Activated gamma-delta T cell treated with Interleukin-2 at 50 U/mL for 16 hours (primary cell): ENCODE measurements at places on chromosomes 3 and 15.

- no peak for DNase-seq
Observed at GRCh38 chr3:142657033-142657432, 60.8 kb downstream of the PLS1 start.

DNA sequence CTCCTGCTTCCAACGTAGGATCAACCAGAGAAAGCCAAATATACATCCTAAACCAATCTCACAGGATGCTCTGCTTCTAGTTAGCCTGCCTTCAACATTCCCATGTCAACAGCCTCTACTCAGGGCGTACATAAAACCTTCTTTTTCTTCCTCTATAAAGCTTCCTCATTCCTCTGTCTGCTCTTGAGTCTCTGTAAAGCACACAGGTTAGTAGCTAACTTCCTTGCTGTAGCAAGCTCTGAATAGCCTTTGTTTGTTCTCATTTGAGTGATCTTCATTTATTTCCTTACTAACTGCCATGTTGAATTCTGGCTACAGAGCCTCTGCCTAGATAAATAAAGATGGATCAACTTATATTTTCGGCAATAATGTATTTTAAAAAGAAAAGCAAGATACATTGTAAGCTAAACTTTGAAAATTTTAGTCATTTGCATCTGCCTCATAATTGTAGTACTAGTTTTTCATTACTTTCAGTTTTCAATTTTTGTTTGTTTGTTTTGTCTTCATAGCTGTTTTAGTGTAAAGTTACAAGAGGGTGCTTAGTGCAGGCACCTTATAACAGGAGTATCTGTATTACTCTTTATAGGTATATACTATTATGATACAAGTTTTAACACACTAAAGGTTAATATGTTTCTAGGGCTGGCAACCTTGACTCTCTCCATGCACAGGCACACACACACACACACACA lies 498.2 kb downstream of the PYDC2 start:
- no peak for DNase-seq

DNA sequence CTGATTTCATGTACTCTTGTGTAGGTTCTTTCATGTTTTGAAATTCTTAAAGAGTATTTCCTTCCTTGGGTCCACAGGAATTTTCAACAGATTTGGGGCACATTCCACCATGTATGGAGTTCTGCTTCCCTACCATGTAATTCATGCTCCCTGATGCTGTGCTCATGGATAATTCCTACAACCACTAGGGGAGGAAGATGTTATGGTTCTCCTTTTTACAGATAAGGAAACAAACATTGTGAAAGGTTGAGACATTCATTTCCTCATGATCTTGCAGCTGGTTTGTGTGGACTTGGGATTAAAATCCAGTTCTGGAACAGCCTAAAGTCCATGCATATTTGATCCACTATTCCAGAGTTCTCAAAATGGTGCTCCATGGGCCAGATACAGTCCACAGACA lies 174.9 kb upstream of the FRMD4B start:
- DNase-seq: no peak

DNA sequence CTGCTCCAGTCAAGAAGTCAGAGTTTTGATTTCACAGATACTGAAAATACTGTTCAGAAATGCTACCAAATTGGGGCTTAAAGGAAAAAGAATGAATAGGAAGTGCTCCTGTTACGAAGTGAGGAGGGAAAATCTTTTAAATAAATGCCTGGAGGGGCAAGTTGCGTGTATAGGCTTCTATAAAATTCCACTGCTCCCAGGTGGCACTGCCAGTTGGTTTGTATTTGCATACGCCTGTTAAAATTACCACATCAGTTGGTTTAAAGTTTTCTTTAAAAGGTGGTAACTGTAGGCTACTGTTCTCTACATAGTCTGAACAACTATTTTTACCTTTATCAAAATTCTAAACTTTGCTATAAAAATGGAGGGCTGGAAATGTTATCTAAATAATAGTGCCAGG lies 123.5 kb downstream of the DLG1 start:
- no peak for DNase-seq

GRCh38 chr3:120350401-120350941 lies 1.3 kb upstream of the LRRC58 start:
- no peak for DNase-seq

- DNase-seq: no peak
Observed at GRCh38 chr3:31772272-31772671, 208.8 kb downstream of the OSBPL10 start.

- DNase-seq: no peak
Observed at GRCh38 chr3:128863560-128863959, 15.9 kb upstream of the ACAD9 start.

DNA sequence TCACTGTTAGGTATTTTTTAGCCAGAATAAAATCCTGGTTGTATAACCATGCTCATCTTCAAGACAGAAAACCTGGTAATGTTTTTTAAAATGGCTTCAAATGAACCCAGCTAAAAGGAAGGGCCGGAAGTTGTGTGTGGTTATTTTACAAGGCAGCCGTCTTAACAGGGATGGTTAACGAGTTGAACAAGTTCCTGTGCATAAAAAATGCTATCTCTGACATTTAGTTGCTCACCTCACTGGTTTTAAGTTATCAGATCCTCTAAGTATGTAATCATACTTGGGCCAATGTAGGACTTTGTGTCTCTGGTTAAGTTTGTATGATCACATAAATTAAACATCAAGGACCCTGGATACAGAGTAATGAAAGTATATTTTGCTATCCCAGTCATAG lies 2.1 kb downstream of the ATP11B start:
- peak; percentile 48 for DNase-seq

DNA sequence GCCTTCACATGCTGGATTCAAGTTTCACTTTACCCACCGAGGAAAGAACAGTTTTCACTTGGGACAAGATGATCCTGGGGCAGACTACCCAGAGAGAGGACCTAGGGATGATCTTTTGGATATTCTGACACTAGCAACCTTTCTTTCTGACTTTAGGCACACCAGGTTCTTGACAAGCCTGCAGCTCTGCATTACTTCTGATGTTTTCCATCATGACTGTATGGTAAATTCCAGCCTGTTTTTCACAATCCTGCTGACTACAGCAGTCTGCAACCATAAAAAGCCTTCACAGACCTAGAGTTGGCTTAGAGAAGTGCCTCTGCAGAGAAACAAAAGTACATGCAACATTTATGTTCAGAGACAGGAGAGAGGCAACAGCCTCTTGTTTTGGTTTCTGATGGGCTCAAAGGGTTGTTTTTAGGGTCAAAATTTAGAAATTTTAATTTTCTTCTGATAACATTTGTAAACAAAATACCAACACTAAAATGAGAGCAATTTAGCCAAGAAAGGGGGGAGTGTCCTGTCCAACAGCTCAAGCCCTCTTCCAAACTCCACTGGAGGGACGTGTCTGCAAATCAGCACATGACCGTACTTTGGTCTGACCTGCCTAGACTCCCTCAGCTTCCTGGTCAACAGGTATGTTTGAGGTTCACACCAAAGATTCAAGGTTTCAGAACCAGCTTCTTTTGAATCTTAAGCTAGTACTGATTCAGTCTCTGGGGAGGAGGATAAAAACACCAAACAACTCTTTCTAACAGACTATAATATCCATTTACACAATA lies 799 bp downstream of the ABI3BP start:
- no peak for DNase-seq

DNA sequence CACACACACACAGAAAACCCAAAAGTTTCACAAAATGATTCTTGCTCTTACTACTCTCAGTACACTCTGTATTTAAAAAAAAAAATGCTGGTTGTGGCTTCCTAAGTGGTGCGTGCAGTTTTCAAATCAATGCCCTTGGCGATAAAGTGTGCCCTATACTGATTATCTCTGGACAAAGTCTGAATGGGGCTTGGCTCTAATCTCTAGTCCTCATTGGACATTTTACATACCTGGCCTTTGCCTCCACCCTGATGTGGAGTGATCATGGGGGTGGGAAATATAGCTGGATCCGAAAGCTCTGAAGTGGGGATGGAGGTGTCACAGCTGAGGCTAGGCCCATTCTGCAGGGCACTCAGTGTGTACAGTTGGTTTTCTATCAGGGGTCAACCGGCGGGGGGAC lies 14.1 kb downstream of the B3GNT5 start:
- DNase-seq: no peak

- peak; percentile 38 for DNase-seq
Observed at GRCh38 chr3:195802261-195802701, 9.4 kb downstream of the MUC4 start.

DNA sequence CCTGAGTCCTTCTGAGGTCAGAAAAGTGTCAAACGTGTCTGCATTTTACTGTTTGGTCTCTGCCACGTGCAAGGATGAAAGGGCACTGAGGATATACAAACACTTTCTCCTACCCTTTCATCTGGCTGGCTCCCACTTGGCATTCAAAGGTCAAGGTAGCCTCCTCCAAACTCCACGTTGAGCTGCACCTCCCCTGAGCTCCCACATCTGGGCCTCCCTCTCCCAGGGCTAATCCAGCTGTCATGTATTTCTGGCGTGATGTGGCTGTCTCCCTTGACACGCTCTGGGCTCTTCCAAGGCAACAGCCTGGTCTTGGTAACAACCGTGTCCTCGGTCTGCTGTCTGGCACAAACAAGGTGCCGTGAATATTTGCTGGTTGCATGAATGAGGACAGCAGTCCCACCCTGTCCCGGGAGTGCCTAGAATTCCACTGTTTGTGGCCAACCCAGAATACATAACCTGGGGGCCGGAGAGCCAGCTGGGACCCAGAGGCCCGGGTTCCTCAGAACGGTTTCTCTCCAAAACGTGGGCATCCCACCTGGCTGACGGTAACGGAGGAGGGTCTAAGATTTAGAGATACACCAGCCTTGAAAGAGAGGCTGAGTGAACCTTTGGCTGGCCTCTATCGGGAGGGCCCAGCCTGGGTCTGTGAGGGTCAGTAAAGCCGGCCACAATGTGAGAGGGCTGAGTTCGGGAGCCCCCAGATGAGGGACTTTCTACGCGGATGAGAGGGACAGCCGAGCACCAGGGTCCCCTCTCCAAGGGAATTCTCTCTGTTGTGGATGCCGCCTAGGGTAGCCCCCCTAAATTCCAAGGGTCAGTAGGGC lies 767 bp downstream of the GLT8D1 start:
- DNase-seq: no peak

GRCh38 chr3:125916376-125916978 lies 52.5 kb upstream of the ROPN1B start:
- DNase-seq: peak; percentile 93

DNA sequence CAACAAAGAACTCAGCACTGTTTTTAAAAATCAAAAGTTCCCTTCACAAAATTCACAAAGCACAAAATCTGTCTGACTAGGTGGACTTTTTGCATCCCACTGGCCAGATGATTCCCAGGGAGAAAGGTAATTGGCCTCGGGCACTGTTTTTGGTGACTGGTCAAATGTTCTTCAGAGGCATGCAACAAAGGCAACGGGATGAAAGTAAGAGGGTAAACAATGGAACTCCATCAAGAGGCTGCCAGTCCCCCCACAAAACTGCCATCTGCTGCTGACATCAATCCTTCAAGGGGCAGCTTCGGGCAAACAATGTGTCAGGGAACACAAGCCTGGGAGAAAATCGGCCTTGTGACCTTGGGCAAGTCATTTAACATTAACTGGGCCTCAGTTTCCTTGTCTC lies 3.3 kb downstream of the SRGAP3 start:
- DNase-seq: no peak
